Neural progenitor cell (in vitro differentiated cells): ENCODE measurements at places on chromosomes 5 and 9. TPM values are rescaled to one million over a fixed set of nuclear protein-coding genes. Genes with fewer than 3 reads are reported as not detected.

DNA sequence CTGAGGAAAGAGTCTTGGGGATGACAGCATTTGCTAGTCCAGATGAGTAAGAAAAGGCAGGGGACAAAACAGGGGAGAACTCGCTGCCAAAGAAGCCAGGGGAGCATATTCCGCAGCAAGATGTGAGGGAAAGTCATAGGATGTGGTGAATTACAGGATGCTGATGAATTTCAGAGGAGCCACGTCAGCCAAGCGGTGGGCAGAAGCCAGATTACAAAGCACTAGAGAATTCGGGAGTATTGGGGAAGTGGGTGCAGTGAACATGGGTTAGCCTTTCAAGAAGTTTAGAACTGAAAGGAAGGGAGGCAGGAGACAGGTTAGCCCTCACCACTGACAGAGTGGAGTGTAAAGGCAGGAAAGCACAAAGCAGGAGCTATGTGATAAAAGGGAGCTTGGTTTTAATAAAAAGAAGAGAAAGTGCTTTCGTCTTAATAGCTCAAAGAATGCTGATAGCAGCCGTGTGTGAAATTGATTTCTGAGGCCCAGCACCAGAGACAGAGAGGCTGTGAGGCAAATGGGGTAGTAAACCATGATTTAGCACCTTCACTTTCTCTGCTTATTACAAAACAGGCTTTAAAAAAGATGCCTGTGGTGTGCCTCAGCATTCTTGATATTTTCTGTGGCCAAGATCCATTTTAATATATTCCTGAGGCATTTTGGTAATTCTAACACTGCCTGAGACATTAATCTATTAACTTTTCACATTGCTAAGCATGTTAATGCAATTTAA, 16.9 kb downstream of the ADAMTSL1 start:
- no peak overlapping the region for H3K27ac ChIP-seq
- no peaks in the 10 kb centered on the region for H3K36me3 ChIP-seq
- no peak for DNase-seq
- H3K4me3 ChIP-seq, result no peak overlapping the region
- no peaks in the 10 kb centered on the region for H3K27me3 ChIP-seq
- H3K4me1 ChIP-seq, result peaks cover 28% of the 10 kb centered on the region

DNA sequence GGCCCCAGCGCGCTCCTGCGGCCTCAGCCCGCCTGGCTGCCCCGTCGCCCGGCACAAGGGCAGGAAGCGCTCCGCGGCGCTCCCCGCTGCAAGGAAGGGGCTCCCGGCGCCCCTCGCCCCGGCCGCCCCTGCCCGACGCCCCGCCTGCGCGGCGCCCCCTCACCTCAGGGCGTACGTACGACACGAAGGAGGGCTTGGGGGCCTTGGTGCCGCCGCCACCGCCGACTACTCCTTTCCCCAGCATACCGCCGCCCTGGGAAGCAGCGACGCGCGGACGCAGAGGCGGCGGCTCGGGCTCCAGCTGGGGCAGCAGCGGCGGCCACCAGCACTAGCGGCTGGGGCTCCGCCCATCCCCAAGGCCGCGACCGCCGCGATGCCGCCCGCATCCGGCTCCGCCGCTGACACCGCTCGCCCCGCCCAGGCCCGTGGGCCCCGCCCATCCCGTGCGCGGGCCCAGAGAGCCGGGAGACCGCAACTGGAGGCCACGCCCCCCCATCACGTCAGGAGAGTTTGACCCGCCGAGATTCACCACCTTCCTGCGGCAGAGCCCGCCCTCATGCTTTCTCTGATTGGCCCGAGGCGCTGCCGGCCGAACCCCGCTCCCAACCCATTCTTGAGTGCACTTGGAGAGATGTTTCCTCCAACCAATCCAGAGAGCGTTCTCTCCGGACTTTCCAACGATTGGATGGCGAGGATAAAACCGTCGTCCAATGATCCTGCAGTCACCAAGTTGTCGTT, at the start of gene MTMR12:
Gene MTMR12, minus strand, starts transcription at position 345 of the 738 bp plus-strand sequence. Its CDS starts 101 bp downstream, at position 244.
- H3K27me3 ChIP-seq, result no peaks in the 10 kb centered on the region
- peak within 1 kb of the TSS; percentile 90 for H3K27ac ChIP-seq
- H3K4me3 ChIP-seq, result peak within 1 kb of the TSS; percentile 100

DNA sequence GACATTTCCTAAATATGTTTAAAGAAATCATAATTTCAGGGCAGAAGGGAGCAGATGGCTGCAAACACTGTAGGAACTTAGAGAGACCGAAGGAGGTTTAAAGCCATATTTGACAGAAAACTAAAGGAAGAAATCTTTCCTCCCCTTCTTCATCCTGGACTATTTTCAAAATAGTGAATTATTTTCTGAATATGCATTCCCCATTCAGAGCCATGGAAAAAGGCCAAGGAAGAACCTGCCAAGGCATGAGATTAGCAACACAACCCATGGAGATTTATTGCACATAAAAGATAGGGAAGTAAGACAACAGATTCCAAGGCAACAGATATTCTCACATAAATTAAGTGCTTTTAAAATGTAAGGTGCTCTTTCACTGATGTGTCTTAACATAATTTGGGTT, 233.3 kb upstream of the ADAMTS16 start:
- H3K4me3 ChIP-seq, result no peak overlapping the region
- no peak for DNase-seq
- H3K27me3 ChIP-seq, result no peaks in the 10 kb centered on the region
- no peaks in the 10 kb centered on the region for H3K4me1 ChIP-seq
- H3K36me3 ChIP-seq, result no peaks in the 10 kb centered on the region
- H3K27ac ChIP-seq, result no peak overlapping the region

DNA sequence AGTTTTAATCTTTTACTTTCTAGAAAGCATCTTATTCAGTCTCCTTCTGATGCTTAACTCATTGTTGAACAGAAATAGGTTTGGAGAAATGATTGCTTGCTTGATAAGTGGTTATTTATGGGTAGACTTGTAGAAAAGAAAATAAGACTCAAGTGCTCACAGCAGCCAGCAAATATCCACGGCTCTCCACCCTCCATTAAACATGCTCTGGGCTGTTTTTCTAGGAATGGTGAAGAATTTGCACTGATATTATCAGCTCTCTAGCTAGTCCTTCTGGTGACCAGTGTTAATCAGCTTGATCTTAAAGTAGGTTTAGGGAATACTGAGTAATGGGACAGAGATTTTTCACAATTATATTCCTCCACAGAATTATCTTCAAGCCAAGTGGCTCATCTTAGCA, 60.6 kb downstream of the SLC1A3 start:
- no peaks in the 10 kb centered on the region for H3K36me3 ChIP-seq
- DNase-seq, result no peak
- no peak overlapping the region for H3K27ac ChIP-seq
- peaks cover 4% of the 10 kb centered on the region for H3K4me1 ChIP-seq

DNA sequence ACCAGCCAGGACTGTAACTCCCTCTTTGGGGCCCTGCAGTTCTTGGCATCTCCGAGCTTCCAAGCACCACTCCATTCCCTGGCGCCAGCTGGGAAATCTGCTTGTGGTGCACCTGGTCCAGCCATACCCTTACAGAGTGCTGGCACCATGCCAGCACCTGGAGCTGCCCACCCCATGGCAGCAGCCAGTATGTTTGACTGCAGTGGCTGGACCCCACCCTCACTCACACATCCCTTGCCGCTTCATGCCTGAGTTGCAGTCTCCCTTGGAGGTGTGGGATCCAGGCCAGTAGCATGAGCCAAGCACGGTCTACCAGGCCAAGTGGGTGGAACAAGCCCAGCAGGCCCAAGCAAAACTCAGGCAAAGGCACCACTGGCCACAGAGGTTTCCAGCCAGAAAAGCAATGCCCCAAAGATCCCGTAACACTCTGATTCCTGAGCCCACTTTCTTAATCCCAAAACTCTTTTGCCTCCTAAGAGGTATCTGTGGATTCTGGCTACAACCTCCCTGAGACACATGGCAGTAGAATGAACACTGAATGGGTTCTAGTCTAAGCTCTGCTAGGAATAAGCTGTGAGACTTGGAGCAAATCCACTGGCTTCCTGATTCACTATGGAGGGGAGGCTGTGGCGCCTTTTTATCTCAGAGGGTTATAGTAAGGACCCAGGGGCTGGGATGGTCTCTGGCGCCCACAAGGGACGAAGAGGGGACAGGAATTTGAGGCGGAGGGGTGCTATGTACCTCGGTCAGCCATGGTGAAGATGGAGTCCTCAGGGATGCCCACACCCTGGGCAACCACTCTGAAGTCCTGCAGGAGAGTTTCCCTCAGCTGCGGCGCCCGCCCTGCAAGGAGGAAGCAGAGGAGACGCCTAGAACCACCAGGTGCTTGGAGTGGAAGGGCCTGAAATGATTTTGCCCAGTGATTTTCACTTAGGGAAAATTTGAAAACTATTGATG, 5.6 kb downstream of the AMBP start:
- no peak overlapping the region for H3K27ac ChIP-seq
- H3K27me3 ChIP-seq, result no peaks in the 10 kb centered on the region
- H3K4me1 ChIP-seq, result no peaks in the 10 kb centered on the region
- DNase-seq, result peak; percentile 28

GRCh38 chr5:10987925-10988504, 227.0 kb upstream of the DAP start:
- H3K36me3 ChIP-seq, result no peaks in the 10 kb centered on the region
- no peaks in the 10 kb centered on the region for H3K27me3 ChIP-seq
- DNase-seq, result peak; percentile 84
- H3K27ac ChIP-seq, result no peak overlapping the region
- peaks cover 3% of the 10 kb centered on the region for H3K4me1 ChIP-seq
- no peak overlapping the region for H3K4me3 ChIP-seq

B4GALT1 gene
- total RNA-seq, result 7.3 and 7.5 TPM in 2 replicates

C5orf58 gene
- total RNA-seq, result not detected in 2 replicates

C8G gene
- not detected in 2 replicates for total RNA-seq

IL5 gene
- total RNA-seq, result not detected in 2 replicates

DMRT3 gene
- 0.41 and 0.90 TPM in 2 replicates for total RNA-seq
